ENCODE measurements at places on chromosomes 7 and 10.

DNA sequence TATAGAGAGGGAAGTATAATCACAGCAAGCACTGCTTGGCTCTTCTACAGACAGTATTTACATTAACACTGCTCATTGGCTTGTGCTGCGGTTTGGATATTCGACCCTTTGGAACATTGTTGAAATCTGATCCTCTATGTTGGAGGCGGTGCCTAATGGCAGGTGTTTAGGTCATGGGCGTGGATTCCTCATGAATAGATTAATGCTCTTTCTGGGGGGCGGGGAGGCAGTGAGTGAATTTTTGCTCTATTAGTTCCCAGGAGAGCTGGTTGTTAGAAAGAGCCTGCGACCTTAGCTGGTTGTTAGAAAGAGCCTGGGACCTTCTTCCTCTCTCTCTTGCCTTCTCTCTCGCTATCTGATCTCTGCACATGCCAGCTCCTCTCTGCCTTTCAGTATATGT lies 77.3 kb upstream of the SVIL start:
- peak; percentile 50 for DNase-seq

GRCh38 chr7:87564296-87564963 lies 36.3 kb downstream of the ABCB1 start:
- peak; percentile 4 for DNase-seq

DNA sequence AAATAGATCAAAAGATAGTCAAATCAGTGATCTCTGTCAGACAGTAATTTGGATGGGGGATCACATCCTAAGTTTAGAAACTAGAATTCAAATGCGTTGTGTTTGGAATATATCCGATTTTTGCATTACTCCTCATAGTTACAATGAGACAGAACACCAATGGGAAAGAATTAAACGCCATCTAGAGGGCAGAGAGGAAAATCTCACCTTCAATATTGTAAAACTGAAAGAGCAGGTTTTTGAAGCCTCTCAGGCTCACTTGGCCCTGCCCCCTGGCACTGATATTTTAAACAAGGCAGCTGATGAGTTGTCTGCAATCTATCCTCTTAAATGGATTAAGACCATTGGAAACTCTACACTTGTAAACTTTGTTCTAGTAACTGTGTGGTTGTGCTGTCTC lies 17.7 kb downstream of the FRG2B start:
- peak; percentile 5 for DNase-seq

DNA sequence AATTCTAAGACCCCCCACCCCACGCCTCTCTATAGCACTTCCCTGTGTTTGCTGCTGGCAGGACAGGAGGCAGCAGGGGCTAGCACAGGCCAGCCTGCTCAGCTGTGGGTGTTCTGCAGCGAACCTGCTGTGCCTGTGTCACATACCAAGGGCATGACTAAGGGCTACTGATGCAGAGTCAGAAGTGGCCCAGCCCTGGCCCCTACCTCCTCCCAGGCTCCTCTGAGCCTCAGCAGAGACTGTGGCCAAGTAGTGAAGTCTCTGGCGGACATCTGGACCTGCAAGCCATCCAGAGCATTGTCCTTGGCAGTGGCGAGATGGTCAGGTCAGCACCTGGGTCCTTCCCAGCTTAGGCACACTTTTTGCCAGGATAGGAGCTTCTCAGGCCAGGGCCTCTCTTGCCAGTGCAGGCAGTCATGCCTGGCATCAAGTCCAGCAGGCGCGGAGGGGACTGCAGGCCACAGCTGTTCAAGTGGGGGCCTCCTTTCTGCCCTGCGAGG lies 116.3 kb upstream of the RET start:
- no peak for DNase-seq

DNA sequence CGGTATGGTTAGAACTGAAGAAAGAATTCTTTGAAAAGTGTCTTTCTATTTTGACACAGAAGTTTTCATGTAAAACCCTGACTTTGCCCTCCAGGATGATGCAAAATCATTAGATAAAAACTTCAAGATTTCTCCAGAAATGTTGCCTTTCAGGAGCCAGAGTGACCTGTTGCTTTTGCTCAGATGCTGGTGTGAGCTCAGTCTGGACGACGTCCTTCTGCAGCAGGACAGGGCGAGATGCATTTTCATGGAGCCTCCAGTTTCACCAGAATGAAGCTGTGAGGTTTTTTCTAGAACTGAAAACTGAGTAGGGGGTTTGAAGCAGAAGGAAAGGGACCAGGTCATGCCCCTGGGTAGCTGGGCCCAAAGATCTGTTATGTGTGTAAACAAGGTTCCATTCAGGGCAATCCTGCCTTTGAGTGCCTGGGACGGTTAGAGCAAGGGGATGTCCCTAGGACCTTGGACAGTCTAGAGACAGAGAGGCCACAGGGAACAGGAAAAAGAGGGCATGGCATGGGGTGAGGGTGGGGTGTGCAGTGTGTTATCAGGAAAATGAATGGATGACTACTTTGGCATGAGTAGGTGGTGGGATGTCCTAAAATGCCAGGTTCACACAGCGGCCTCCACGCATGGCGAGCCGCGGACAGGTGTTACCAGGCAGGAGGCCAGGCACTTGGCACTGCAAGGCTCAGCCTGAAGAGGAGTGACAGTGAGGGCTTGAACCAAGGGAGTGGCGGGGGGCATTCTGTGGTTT lies 356.3 kb downstream of the CXCL12 start:
- no peak for DNase-seq

DNA sequence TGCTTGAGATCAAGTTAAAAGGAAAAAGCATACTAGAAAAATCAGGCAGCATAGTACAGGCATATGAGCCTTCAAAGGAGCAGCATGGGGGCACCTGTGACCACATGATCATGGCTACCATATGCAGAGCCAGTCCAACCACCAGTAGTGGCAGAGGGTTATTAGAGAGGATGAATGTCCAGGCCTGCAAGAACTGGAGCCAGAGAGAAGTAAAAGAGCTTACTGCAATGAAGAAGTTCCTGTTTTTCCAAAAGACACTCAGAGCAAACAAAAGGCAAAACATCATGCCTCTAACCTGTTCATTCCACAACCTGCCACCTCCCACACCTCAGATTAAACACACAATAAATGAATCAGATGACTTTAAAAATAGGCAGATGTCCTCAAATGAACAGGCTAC lies 99.6 kb upstream of the NAMPT start:
- no peak for DNase-seq

GRCh38 chr7:129436335-129436923 lies 2.2 kb downstream of the STRIP2 start:
- DNase-seq = no peak

- DNase-seq = no peak
Measured at GRCh38 chr10:178723-179122, 43.5 kb downstream of the ZMYND11 start.

- no peak for DNase-seq
Measured at GRCh38 chr7:140631602-140632001, 9.0 kb downstream of the DENND2A start.
